HS-27A (cell line): ENCODE measurements at places on chromosomes 16 and 17.

DNA sequence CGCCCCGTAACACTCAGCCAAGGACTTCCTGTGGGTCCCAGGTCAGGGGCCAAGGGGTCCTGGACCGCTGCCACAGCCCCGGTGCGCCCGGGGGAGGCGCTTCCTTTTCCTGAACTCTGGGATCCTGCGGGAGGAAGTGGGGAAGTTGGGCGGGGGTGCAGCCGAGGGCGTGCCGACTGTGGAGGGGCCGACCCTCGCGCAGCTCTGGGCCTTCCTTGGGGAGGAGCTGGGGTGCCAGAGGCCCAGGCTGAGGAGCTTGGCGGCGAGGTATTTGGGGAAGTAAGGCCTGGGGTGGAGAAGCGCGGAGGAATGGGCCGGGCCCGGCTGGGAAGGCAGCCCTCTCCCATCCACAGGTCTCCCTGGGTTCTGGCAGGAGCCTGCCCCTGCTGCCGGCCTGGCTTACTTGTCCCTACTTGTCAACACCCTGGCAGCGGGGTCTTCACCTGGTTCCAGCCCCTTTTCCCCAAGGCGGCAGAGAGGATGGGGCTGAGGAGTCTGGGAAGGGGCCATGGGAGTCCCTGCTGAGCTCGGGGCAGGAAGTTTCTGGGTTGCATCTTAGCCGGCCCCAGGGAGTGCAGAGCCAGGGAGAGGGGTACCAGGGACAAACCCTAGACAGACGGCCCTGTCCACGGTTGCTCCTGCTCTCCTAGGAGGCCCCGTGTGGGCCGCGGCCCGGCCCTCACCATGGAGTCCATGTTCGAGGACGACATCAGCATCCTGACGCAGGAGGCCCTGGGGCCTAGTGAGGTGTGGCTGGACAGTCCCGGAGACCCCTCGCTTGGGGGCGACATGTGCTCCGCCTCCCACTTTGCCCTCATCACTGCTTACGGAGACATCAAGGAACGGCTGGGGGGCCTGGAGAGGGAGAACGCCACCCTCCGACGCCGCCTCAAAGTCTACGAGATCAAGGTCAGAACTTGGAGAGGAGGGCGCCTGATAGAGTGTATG is 1.7 kb downstream of the TBKBP1 start:
- no peak for DNase-seq

DNA sequence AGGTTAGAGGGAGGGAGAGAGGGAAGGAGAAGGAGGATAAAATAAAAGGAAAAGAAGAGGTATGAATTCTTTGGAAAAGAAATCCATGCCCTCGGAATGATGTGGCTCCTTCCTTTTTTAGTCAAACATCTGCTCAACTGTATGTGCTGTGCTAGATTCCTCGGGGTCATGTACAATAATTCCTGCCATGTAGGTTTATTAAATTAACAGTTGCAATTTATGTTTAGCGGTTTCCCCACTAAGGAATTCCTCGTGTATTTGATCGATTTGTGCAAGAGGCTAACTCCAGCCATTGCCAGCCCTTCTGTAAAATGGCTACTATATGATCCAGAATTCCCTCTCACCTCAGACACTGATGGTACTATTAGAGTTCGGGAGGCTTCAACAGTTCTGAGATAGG is 83.0 kb upstream of the TBX2 start:
- DNase-seq, result no peak

DNA sequence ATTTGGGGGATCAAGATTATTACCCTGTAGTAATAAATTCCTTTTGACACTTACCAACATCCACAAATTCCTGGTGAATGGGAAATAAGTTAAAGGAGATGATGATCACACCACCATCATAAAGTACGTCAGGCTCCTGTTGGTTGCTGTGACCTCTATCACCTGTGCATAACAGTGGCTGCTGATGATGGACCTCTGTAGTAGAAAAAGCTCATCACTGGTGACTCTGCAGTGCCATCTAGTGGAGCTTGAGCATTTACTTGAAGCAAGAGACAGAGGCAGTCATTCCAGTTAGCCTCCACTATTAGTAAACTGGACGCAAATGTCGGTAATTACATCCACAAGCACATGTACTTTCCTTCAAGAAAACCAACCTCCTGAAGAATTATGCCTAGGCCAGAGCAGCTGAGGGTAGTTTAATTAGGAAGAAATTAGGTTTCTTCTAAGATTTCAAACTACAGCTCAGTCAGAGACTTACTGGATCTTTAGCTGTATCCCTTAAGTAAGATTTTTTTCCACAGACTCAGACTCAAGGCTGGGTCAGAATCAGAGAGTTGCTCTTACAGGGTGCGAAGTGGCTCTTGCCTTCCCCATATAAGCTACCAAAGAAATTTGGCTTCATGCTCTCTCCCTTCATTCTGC is 39.3 kb downstream of the CYB561 start:
- DNase-seq, result no peak

DNA sequence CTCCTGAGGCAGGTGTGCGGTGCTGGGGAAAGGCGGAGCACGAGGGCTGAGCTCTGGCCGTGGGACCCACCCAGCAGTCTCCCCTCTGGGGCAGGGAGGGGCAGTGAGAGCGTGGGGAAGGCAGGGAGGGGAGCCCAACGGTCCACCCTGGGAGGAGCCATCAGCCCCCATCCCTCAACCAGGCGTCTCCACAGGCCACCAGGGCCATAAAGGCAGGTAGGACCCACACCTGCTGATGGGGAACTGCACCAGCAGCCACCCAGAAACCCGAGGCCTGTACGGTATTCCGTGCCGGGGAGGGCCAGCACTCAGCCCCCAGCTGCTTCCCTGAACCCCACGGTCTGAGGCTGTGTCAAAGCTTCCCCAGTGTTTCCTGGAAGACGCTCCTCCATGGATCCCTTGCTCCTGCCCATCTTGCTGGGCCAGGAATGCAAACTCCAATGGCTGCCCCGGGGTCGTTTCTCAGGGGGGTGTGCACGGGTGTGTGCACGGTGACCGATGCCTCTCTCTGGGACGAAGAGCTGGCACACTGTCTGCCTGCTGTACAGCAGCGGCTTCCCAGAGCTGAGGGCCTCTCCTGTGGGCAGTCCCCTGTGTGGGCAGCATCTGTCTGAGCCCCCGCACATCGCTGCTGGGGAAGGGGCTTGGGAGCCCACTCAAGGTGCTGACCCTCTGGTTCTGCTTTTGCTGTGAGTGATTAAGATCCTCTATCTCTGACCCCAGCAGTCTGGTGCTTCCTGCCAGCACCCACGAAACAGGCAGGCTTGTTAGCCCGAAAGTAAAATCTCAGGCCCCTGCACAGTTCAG is 17.2 kb upstream of the METRNL start:
- no peak for DNase-seq

DNA sequence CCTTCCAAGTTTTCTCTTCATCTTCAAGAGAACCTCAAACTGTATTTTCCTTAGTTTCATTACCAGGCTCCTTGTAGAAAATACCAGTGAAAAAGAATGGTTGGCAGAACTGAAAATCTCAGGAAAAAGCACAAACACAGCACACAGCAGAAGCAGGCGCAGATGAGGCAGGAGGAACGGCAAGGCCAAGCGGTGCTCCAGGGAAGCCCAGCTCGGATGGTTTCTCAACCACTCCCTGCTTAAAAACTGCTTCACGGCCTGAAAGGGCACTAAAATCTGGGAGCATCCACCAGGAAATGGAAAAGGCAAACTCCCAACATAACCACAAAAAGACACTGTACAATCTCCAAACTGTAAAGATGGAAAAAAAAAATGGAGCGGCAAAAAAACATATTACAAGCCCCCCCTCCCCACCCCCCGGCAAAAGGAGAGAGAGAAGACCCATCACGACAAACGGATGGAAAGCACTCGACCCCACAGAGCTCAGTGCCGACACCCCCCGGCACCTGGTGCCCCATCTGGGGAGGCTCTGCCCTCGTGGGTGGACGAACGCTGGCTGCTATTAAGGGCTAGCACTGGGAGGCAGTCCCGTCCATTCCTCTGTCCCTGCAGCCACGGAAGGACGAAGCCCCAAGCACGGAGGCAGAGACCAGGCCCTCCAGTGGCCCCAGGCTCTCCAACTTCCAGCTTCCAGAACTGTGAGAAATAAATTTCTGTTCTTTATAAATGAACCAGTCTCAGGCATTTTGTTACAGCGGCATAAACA is 127.5 kb downstream of the ZNF778 start:
- no peak for DNase-seq
